Activated CD4-positive, alpha-beta T cell treated with anti-CD3 and anti-CD28 coated beads, Interleukin-2, amount 50 U/mL, for 24 hours (primary cell): ENCODE measurements at places on chromosomes 5 and 9.

DNA sequence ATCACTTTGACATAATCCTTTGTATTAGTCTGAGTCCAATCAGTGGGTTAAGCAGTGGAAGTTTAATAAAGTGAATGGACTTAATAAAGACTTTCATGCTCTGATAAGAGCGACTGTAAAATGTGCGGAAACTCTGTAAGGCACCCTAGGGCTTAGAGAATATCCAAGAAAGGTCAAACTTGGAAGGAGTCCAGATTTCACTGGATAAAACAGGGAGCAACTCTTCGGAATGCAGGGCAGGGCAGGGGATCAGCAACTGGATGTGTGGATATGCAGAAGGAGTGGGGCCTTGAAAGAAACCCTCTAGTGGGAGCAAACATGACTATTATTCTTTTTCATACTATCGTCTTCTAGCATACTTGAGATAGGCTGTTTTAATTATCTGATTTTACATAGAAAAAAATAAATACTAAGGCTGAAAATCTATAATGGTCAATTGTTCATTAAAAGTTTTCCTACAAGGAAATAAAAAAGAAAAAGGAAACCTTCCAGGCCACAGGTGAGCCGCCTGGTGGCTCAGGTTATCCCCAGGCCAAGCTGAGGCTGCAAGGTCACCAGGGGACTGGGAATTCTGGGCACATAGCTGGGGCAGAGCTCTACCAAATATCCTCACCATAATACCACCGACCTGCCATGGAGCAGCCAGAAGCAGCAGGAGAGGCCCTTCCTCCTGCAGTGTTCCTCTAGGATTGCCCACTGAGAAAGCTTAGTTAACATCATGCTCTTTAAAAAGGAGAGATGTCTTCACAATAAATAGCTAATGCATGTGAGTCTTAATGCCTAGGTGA lies 46.3 kb upstream of the CCDC112 start:
- DNase-seq: no peak

DNA sequence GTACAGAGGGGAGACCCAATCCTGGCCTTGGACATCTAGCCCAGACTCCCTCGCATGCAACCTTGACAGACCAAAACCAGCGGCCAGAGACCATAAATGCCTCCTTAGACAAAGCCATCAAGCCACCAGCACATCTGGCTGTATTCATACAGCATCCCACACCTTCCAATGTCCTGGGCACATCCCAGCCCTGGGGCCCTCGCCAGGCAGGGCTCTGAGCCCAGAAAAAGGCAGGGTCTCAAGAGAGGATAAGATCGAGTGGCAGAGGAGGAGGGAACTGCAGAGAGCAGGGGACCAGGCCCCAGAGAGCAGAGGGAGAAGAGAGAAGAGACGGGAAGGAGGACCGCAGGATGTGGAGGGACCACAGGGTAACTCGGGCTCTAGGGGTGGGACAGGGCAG lies 45.4 kb downstream of the CAMK2A start:
- DNase-seq: no peak

GRCh38 chr5:167709625-167710024 lies 581.8 kb upstream of the WWC1 start:
- no peak for DNase-seq

DNA sequence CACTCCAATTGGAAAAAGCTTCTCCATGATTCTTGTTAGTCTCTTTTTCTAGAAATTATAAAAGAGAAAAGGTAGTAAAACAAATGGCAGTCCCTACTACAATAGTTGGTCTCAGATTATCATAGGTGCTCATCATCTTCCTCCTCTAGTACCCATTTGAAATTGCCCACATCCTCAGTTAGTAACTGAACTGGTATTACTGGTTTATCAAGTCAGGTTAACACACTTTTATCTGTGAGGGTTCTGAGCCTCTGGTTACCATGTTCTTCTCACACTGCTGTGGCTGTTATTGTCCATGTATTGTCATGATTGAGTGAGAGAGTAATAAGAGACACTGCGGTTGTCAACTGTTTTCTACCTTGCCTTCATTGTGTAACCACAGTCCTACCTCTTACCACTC lies 901.7 kb downstream of the TLE1 start:
- DNase-seq: no peak

GRCh38 chr9:106758911-106759310 lies 104.1 kb upstream of the ZNF462 start:
- DNase-seq: no peak

DNA sequence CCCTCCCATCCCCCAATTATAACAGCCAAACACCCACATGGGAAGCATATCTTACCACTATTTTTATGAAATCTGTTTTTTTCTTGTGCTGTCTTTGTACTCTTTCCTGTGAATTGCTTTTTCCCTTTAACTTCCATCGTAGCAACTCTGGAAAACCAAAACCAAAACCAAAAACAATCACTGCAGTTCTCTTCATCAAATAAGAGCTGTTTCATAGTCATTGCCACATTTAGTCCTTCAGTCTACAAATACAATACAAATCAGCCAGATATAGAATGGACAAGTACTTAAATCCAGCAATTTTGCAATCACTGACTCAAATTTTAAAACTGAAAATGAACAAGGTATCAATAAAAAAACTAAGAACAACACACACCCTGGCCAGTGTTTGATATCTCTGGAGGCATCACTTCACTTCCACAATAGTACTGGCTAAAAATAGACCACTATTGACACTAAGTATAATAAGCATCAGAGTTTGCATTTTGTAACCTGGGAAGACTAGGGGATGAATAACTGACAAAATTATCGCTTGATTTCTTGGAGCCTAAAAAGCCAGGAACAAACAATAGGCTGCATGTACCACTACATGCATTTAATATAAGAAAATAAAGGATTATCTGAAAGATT lies 5.4 kb downstream of the PUM3 start:
- no peak for DNase-seq

GRCh38 chr9:7180247-7180646 lies 422.5 kb downstream of the KDM4C start:
- no peak for DNase-seq

GRCh38 chr9:2634153-2634552 lies 12.6 kb downstream of the VLDLR start:
- no peak for DNase-seq

- no peak for DNase-seq
These were observed 118.2 kb upstream of the HMHB1 start for GRCh38 chr5:143693651-143694252.

DNA sequence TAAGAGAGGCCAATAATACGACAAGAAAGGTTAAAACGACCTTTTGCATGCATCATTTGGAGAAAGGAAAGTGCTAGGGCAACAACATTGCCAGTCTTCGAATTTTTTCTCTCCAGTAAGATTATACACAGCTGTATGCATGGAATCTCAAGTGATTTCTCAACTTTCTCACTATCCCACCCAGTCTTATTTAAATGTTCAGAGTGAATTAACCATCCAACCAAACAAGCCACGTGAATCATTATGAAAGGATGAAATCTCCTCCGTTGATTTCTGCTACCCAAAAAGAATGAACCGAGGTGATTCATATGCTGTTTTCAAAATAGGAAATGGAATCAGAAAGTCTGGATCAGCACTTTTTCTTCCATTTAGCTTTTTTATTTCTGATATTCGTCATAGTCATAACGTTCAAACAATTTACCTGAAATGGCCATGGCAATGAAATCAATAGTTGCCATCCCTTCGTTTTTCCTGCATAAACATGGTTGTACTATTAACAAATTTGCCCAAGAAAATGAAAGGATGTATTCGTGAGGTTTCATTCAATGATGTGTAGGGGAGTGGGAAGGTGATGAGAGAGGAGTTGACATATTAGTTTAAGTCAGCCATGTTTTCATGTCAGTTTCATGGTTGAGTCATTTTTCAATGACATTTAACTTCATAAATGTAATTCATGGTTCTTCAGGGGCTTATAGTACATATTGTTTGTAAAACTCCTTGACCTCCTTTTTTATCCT lies 170.9 kb upstream of the WWC1 start:
- DNase-seq: no peak

DNA sequence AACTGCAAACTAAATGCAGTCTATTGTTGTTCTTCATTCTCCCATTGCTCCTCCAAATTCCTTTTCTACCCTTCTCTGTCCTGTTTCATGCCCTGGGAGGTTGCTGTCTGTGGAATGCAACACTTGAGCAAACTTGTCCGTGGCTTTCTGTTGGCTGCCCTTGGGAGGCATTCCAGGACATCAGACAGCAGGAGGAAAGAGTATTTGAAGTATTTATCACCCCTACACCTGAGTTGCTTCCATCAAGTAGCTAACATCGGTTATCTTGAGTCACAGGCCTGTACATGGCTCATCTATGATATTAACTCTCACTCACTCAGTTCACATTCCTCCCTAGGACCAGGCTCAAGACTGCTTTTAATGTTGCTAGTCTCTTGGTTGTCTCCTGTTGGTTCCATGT lies 803.4 kb upstream of the CDH6 start:
- no peak for DNase-seq

DNA sequence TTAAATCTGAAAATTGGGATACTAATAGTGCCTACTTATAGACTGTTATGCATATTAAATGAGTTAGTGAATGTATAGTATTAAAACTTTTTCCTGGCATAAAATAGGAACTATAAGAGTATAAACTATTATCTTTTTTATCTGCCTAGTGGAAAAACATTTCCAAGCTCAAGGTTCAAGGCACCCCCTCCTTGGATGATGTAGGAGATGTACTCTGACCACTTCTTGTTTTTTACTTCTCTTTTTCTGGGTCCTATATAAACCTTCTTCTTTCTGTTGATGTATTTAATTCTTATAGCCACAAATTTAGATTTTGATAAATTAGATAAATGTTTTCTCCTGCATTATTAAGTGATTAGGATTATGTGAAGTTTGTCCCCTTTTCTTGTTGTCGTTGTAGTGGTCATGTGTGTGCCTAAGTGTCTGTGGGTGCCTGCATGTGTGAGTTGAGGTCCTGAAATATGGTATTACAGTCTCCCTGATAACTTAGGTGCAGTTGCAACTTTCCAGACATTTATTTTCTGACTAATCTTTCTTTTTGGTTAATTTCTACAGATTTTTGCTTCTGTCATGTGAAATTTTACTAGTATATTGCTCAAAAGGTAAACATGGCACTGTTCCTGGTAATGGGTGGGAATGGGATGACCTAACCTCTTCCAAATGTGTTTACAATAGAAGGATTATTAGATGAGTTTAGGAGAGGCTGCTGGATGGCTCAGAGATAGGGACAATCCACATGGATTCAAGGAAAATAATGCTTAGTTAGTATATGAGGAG lies 160.8 kb upstream of the CDKN2B start:
- DNase-seq: no peak

DNA sequence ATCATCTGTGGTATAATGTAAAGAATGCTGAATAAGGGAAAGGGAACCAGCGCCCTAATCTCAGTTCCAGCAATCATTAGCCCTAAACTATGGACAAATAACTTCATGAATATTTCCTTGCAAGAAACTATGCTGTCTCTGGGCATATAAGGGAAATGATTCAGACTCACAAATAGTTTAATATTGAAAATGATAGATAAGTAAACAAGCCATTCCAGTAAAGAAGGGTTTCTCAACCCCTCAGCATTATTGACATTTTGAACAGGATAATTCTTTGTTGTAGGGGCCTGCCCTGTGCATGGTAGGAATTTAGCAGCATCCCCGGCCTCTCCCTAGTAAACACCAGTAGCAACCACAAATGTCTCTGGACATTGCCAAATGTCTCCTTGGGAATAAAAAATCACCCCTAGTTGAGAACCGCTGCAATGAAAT lies 23.8 kb downstream of the C5 start:
- no peak for DNase-seq

GRCh38 chr9:104778802-104779201 lies 14.9 kb downstream of the NIPSNAP3B start:
- no peak for DNase-seq

DNA sequence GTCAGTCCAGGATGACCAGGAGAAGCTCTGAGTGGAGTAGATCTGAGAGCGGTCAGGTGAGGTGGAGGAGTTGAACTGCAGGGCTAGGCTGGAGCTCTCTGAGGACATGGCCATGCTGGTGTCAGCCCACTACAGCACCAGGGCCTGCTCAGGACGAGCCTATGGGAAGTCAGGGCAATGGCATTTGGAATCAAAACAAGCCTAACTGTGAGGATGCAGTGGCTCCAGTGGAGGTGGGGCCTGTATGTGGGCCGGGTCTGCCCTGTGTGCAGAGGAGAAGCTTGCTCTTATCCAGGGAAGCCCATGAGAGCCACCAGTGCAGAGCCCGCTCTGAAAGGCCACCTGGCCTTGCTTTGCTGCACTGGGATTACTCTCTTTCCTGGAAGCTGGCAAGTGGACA lies 11.1 kb downstream of the CXCL14 start:
- no peak for DNase-seq

DNA sequence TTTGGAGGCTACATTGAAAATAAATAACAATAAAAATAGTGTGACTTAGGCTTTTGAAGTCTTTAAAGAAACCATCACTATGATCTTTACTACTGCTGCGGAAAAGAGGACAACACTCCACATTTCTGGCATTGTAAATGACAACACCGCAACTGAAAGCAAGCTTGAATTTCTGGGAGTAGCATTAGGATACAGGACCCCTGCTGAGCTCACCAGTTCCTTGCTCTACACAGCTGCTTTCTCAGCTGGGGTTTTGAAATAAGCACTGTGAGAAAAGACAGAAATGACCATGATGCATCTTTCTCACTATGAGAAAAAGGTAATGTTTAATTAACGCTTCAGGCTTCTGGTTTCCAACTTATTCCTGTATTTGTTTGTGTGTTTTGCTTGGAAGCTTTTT lies 168.0 kb downstream of the TAF11L14 start:
- no peak for DNase-seq
